ENCODE measurements at places on chromosomes 1 and 21.

DNA sequence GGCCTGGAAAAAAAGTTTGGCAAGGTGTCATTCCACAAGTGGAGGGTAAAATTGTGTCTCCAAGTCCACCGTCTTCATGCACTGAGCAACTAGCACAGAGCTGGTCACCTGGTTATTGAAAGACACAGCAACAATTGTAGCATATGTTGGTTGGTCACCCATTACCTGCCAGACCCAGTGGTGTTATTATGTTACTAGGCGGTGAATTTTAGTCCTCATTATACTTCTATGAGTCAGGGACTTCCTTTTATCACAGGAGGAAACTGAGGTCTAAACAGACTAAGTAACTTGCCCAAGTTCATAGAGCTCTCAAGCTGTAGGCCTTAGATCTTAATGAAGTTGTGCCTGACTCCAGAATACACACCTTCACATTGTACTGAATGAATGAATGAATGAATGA is 94.9 kb upstream of the VANGL1 start:
- no peak for DNase-seq

GRCh38 chr1:50438945-50439344 is 15.7 kb upstream of the DMRTA2 start:
- no peak for DNase-seq

- no peak for DNase-seq
These were observed 29.0 kb downstream of the DHCR24 start for GRCh38 chr1:54857746-54858561.

GRCh38 chr1:193846876-193847604 is 660.6 kb upstream of the B3GALT2 start:
- DNase-seq: no peak

- no peak for DNase-seq
These were observed 2.3 kb downstream of the EXTL1 start for GRCh38 chr1:26023826-26024225.

DNA sequence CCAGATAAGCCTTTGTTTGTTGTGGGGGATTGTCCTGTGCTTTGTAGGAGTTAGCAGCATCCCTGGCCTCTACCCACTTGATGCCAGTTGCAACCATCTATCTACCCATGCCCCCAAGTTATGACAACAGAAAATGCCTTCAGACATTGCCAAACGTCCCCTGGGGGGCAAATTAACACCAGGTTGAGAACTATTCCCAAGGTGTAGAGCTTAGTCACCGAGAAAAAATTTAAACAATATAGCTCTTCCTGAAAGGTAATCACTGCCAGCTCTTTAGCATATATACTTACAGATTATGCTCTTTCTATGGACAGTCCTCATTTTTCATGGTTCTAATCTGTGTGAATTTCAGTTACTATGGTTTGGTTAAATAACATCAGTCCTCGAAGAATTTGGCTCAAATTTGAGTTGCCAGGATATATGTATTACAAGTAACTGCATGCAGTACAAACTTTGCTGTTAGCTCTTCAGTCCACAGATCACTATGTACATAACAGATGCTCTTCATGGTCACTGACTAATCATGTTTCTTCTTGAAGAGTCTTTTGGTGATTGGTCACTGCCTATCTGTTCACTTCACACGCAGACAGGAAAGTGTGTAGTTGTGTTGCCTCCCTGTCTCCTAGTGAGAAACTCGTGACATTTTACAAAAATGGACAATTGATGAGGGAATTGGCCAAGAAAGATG is 25.2 kb downstream of the MAPKAPK2 start:
- DNase-seq: no peak

DNA sequence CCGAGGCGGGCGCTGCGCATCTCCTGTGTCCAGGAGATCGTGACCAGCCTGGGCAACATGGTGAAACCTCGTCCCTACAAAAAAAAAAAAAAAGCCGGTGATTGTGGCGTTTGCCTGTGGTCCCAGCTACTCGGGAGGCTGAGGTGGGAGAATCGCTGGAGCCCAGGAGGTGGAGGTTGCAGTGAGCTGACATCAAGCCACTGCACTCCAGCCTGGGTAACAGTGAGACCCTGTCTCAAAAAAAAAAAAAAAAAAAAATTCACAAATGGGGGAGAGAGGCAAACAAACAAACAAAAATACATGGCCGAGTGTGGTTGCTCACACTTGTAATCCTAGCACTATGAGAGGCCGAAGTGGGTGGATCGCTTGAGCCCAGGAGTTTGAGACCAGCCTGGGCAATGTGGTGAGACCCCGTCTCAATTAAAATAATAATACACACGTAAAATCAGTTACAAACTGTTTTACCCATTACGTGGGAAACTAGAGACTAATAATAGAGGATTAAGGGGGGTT is 758 bp downstream of the TATDN3 start:
- no peak for DNase-seq

DNA sequence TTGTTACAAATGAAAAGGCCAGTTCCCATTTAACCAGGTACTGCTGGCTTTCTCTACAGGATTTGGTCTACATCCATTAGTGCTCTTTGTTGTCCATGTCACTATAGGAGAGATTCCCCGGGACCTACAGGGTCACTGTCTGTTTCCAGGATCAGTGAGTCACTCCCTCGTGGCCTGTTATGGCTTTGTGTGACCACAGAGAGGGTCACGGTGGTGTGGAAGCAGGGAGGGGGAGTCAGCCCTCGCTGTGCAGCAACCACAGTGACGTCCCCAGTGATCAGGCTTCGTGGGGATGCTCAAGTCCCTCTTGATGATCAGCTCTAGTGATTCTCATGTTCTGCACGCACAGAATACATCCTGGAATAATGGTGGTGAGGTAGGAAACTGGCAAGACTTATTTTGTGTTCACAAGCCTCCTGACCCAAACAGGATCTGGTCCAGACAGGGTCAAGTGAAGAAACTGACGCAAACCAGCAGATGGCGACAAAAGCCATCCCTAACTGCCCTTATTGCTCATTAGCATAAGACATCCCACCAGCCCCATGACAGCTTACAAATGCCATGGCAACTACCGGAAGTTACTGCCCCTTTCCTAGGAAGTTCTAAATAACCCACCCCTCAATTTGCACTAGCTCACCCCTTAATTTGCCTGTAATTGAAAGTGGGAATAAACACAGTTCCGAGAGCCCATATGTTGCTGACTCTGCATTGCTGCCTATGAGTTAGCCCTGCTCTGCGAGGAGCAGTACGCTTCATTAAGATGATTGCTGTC is 98.5 kb downstream of the DISC1 start:
- DNase-seq: no peak

DNA sequence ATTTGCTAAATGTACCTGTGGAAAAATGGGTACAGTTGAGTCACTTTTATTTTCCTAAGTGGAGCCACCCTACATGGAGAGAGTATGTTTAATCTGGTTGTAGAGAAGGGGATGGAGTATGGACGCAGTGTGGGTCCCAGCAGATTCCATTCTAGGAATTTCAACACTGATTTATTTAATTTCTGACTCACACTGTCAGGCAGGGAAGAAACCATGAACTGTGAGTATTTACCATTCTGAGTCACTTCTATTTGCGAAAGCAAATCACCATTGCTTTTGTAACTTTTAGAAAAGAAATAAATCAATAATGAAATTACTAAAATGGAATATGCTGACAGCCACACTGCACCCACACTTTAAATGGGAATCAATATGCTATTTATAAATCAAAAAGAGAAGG is 339.0 kb downstream of the DSCAM start:
- no peak for DNase-seq

DNA sequence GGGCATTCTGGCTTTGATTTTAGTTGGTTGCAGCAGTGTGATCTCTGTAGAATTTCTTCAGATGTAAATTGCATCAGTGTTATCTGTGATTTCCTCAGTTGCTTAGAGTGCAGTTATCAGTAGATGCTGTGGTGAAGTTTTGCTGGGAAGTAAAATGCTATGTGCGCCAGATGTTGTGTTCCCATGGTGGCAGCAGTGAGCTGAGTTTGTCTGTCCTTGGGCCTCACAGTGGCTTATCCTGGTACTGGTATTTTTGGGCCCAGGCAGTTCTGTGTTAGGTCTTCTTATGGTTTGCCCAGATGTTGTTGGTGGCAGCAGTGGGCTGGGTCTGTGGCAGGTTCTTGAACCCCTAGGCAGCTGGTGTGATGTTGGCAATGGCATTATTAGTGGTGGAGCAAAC is 1242.1 kb downstream of the PLA2G4A start:
- no peak for DNase-seq

GRCh38 chr1:226656201-226656600 is 82.9 kb downstream of the ITPKB start:
- no peak for DNase-seq

- no peak for DNase-seq
These were observed 136.7 kb downstream of the FCRL5 start for GRCh38 chr1:157415661-157416060.

All from GM06990 (cell line).